ENCODE measurements at places on chromosomes 2 and 18.

DNA sequence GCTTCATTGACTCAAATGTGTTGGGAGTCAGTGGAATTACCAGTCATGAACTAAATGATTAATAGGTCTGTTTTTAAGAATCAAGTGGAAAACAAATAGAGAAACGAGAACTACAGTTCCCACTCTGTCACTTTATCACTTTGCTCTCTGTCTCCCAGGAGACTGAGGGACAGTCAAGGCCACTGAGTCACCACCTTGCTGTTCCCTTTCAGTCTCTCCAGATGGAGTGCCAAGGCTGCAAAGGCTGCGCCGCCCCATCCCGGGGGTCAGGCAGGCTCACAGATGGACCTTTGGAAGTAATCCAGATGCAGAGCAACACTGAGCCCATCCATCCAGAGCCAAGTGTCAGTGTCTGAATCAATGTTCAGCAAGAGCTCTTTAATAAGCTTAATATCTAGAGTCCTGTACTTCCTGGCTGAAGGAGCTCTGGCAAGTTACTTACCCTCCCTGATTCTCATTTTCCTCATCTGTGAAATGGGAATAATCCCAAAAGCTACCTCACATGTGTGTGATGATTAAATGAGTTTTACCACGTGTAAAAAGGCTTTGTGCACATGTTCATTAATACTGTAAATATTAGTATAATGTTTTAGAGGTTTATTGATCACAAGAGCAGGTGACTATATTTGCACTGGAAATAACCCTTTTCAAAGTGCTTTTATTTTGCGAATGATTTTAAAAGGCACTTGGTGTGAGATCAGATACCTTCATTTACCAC lies 43.0 kb upstream of the EFEMP1 start:
- DNase-seq = no peak

DNA sequence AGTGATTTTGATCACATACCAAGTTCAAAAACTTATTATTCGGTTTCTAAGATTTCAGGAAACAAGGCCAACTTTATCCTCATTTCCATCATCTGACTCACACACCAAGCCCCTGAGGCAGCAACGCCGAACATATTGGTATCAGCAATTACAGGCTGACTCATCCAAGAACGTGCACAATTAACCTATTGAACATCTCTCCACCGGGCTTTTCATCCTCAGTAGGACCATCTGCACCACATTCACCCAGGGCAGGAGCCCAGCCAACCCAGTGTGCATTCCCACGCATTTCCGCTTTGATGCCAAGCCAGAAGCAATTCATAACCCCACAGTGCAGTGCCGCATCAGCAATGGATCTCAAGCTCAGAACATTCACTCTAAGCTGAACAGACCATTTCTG lies 52.9 kb downstream of the SCG2 start:
- DNase-seq = no peak

DNA sequence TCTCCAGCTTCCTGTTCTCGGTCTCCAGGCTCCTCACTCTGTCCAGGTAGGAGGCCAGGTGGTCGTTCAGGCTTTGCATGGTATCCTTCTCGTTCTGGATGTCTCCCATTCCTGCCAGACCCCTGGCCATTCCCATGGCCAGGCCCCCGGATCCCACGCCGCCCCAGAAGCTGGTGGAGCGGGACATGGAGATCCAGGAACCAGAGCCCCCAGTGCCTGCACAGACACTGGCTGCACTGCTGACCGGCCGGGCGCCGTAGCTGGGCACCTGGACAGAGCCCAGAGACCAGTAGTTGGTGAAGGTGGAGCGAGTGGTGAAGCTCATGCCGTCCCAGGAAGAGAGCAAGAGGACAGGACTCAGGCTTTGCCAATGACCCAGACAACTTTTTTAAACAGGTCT lies 129.1 kb upstream of the WDR75 start:
- no peak for DNase-seq

DNA sequence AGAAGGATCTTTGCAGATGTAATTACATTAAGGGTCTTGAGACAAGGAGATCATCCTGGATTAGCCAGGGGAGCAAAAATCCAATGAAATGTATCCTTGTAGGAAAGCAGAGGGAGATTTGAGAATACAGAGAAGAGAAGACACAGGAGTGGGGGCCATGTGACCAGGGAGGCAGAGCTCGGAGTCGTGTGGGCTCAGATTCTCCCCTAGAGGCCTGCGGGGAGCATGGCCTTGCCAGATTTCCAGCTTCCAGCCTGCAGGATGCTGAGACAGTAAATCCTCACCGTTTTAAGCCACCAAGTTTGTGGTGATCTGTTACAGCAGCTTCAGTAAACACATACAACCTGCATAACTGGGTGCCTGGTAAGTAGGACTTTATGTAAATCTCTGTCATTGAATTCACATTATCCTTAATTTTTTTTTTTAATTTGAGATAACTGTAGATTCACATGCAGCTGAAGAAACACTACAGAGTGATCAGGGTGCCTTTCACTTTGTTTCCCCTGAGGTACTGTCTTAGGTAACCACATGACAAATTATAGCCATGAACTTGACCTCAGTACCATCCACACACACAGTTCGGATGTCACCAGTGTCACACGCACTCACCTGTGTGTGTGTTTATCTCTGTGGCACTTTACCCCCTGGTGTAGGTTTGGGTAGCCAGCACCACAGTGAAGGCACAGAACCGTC lies 138.4 kb upstream of the HDAC4 start:
- DNase-seq = no peak

- DNase-seq = no peak
These were observed 495.1 kb upstream of the MEX3C start for GRCh38 chr18:51692612-51693011.

GRCh38 chr18:48543228-48543627 lies 4.4 kb downstream of the CTIF start:
- no peak for DNase-seq

DNA sequence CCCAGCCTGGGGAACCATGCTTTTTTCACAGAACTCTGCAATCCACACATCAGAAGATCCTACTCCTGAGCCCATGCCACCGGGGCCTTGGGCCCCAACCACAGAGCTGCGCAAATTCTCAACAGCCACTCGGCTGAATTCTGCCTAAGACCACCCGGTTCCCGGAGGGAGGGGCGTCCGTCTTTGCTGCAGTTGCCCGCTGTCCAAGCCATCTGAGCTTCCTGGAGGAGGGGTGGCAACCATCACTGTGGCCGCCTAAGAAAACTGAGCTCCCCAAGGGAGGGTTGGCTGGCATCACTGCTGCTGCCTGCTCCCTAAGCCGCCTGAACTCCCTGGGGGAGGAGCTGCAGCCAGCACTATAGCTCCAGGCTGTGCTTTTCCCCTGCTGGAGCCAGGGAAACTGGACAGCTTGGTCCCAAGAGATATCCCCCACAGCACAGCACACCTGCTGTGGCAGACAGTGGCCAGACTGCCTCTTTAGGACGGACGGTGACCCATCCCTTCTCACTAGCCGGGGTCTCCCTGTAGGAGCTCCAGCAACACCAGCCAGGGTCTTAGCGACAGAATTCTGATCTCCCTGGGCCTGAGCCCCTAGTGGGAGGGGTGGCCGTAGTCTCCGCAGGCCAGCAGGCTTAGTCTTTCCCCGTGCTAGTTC lies 1411.6 kb upstream of the CDH2 start:
- DNase-seq = no peak
